ENCODE measurements at places on chromosomes 1 and 21.

DNA sequence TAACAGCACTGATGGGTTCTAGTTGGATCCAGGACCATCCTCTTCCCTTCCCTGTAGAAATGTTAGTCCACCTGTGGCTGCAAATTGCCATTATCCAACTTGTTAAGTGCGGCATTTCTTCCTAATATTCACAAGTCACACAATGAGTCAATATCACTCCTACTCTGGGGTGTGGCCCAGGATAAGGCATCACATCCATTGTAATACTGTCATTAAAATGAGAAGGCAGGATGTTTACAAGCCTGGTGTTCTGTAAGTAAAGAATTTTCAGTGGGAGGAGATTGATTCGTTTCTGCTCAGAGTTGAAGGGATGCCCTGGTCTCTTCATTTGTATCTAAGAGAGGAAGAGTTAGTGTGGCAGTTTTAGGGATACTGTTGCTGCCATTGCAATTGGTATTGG, 18.1 kb upstream of the ARHGAP29 start:
- DNase-seq = no peak

- no peak for DNase-seq
Observed at GRCh38 chr1:86648255-86648654, 56.1 kb upstream of the SH3GLB1 start.

- no peak for DNase-seq
Observed at GRCh38 chr1:185315445-185316071, 1.5 kb downstream of the IVNS1ABP start.

GRCh38 chr1:156095906-156096508, 13.7 kb upstream of the MEX3A start:
- no peak for DNase-seq

DNA sequence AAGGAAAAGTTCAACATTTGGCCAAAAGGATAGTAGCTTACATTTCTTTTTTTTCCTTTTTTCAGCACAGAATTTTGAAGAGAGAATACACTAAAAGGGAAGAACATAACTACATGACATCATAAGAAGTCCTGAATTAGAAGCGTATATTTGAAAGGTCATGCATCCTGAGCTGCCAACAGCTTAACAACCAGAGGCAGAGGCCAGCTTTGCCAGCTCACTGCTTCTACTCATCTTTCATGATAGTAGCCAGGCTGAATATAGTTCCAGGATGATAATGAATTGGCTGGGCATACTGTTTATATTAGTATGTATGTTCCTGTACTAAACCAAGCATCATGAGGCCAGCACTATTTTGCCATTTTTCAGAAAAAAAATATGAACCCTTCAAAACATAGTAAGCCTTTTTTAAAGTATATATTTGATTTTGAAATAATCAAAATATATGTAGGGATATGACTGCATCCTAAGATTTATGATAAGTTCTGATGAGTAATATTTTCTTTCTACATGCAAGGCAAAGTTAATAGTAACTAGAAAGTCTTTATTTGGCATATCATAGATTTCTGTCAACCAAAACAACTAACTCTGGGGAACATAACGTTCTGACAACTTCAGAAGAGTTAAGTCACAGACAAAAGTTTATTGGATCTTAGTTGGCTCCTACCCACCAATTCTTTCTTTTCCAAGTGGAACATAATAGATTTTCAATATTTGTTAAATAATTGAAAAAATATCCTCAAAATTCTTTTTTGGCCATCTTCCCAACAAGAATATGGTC, 123.2 kb downstream of the DPYD start:
- DNase-seq = no peak

DNA sequence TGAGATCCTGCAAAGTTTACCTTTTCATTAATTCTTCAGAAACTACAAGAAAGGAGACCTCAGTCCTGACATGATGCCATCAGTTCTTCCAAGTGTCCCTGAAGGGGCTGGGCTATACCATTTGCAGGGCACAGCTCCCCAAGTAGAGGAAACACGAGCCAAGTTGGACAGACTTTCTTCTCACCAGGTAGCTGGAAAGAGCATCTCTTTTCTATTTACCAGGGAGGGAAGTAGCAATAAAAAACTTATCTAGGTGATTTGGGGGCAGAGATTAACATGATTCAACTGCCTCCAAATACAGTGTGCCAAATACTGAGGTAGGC, 103.9 kb upstream of the KCND3 start:
- no peak for DNase-seq

- no peak for DNase-seq
Observed at GRCh38 chr1:17540255-17541001, 930 bp downstream of the ARHGEF10L start.

GRCh38 chr21:25412100-25412499, 195.2 kb downstream of the MRPL39 start:
- no peak for DNase-seq

- no peak for DNase-seq
Observed at GRCh38 chr1:177488722-177489121, 318.0 kb downstream of the BRINP2 start.

- no peak for DNase-seq
Observed at GRCh38 chr1:64675718-64676345, 69.0 kb upstream of the RAVER2 start.

DNA sequence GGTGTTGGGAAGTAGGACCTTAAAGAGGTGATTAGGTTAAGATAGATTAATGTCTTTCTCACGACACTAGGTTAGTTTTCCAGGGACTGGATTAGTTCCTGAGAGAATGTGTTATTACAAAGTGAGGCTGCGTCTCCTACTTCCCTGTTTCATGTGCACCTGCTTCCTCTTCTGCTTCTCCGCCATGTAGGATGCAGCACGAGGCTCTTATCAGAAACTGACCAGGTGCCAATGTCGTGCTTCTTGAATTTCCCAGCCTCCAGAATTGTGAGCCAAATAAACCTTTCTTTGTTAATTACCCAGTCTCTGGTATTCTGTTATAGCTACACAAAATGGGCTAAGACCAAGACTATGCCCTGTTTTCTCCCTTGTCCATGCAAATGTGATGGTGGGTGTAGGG, 152.2 kb upstream of the LMO4 start:
- no peak for DNase-seq

DNA sequence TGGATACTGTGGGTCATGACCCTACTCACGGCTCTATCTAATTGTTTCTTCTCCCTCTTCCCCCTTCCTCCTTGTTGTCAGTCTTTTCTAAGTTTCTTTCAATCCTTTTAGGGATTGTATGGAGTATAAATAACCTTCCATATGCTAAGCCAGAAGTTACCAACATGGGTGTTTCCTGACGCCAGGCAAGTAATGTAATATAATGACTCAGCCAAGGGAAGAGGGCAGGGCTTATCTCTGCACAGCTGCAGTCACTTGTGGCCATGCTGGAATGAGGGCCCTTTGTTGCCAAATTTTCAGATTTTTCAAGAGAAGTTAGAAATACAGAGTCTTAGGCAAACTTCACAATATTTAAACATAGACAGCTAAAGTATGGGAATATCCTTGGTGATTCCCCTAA, 194.6 kb downstream of the ST6GALNAC3 start:
- DNase-seq = no peak

DNA sequence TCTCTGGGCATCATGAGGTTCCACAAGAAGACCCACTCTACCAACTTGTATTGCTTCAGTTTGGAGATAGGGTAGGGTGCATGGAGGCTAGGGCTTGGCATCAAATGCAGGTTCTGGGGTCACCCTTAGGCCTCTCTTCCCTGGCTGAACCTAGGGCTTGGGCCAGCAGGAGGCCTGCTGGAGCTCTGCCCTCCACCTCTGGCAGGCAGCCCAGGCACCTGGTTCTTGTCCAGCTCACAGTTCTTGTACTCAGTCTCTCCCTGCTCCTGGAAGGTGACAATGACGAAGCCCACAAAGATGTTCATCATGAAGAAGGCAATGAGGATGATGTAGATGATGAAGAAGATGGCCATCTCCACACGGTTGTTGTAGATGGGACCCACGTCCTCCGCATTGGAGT, 37.5 kb upstream of the KIF21B start:
- no peak for DNase-seq

DNA sequence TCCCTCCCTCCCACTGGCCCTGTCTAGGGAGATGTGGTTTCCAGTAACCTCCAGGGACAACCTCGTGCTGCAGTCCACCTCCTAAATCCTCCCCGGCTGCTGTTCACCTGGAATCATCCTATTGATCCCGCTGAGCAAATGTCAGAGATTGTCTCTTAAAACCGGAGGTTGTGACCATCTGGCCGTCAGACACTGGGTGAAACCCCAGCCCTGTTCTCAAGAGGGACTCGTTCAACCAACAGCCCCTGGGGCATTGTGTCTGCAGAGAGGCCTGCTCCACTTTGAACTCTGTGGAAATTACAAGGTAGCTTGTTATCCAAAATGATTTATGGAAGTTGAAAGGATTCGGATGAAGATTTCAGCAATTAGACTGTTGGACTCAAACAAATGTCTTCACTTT, 498.0 kb downstream of the MATN1 start:
- no peak for DNase-seq

- DNase-seq = no peak
Observed at GRCh38 chr1:231653632-231654031, 27.0 kb downstream of the DISC1 start.

DNA sequence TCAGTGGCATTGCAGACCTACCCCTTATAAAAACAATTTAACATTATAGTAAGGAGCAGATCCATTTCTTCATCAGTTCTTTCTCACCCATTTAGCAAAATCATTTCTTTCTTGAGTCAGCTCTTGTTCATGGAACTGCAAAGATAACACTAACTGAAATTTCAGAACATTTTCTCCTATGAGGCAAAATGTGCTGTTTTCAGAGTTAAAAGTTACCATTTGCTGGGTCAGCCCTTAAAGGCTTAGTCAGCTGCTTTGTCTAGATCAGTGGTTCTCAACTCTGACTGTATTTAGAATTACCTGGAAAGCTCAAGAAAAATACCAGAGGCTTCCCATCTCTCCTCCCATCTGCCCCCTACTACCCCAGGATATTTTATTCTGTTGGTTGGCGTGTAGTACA, 12.2 kb downstream of the METTL13 start:
- DNase-seq = no peak

DNA sequence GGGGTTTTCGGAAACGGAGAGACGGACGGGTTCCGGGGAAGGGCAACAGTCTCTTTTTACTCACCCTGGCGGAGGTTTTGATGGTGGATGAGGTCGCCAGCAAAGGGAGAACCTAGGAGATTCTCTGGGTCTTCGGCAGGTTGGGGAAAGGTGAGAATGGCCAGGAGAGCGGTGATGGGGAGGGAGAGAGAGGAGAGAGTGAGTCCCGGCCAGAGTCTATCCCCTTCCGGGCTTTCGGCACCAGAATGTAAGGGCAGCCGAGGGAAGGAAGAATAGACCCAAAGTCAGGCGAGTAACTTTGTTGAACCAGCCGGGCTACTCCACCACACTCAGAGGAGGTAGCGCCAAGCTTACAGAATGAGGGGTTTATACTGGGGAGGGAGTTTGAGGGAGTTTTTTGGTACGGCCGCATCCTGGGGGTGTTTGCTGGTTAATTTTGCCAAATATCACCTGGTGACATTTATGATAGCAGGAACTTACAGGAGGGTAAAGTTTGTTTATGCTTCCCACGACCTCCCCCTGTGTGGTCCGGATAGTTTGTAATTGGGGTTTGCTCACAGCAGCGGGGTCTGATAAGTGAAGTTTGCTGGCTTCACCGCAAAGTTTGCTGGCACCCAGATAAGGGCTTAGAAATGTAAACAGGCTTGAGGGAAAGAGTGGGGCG, 141.1 kb upstream of the ETV3 start:
- no peak for DNase-seq

DNA sequence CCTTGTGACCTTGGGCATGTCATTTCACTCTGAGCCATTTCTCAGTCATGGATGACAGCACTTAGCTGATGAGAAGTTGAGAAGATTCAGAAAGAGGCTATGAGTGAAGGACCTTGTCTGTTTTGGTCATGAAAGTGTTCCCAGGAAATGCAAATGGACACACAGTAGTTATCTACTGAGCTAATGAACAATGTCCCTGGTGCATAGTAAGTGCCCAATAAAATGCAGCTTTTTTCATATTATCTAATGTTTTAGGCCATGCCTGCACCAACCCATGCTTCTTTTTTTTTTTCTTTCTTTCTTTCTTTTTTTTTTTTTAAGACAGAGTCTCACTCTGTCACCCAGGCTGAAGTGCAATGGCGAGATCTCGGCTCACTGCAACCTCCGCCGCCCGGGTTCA, 44.4 kb upstream of the EPB41 start:
- DNase-seq = no peak

- peak; percentile 4 for DNase-seq
Observed at GRCh38 chr1:235304549-235305451, 23.2 kb downstream of the ARID4B start.

- DNase-seq = no peak
Observed at GRCh38 chr1:226702318-226702956, 36.6 kb downstream of the ITPKB start.

DNA sequence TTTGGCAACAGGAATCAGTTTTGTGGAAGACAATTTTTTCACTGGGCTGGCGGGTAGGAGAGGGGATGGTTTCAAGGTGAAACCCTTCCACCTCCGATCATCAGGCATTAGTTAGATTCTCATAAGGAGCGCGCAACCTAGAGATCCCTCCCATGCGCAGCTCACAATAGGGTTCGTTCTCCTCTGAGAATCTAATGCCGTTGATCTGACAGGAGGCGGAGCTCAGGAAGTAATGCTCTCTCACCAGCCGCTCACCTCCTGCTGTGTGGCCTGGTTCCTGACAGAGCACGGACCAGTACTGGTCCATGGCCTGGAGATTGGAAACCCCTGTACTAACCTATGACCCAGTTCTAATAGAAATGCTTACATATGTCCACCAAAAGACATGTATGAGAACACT, 96.6 kb upstream of the KIAA1614 start:
- no peak for DNase-seq

GRCh38 chr1:17874231-17874630, 119.1 kb downstream of the ACTL8 start:
- no peak for DNase-seq

DNA sequence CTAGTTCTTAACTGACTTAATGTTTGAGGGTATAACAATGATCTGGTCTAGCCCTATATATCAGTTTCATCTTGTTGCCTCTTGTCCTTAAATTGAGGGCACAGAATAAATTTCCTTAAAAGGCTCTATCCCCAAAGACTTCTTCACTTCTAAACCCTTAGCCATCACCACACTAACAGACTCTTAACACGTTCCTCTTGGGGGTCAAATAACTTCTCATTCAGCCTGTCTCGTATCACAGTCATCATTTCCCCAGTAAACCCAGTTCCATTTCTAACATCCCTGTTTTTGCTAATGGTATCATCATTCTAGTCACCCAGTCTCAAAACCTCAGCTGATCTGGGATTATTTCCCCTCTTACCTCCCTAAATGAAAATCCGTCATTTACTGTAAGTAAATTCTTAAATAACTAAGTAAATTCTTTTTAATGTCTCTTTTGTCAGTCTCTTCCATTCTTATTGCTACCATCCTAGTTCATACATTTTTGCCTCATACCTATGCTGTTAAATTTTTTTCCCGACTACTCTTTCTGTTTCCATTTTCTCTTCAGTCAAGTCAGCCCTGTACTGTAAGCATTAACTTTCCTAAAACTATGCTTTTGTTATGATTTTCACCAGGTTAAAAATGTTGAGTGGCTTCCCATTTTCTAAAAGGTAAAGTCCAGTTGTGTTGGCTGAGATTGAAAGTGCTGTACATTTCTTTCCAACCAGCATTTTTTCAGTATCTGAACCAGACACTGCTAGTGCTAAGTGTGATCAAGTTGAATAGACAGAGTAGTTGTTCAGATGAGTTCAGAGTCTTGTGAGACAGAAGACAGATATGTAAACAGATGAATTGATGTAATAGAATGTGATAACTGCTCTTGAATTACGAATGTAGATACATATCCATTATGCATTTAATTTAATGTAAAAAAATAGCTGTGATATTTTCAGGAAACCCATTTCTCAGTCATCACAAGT, 6.9 kb downstream of the CTTNBP2NL start:
- DNase-seq = no peak
